HT-29 (cell line): ENCODE measurements at places on chromosomes 5 and 9.

- DNase-seq: no peak
Measured at GRCh38 chr5:116371935-116372334, 202.7 kb downstream of the SEMA6A start.

- DNase-seq: no peak
Measured at GRCh38 chr5:91373006-91373405, 10.1 kb downstream of the ARRDC3 start.

DNA sequence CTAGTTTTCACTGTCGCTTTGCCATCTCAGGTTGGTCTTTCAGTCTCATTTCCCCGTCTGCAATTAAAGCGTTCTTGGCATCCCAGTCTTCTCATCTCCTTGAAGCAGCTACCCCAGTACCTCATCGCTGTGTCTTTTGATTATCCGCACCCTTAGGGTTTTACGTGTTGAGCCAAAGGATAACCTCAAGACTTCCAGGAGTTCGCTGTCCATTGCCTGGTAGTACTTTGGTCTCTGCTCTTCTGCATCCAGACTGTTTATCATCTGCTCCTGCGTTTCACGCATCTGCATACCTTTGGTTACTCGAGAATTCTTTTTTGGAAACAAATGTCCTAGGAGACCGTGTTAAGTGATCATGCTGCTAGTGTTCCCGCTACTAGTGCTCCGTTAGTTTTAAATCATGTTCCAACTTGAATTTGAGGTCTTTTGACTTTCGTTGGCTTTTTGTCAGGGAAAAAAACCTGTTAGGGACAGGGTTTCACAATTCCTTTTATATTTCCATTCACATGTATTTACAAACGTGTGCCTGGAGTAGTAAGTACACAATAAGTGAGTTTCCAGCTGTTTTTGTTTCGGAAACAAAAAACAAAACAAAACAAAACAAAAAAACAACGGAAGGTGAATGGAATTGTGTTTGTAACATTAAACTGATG, 888 bp downstream of the RABGAP1 start:
- peak; percentile 61 for DNase-seq

GRCh38 chr5:14444161-14444560, 137.4 kb upstream of the OTULINL start:
- DNase-seq: no peak

GRCh38 chr9:34291023-34291422, 38.0 kb downstream of the KIF24 start:
- no peak for DNase-seq

DNA sequence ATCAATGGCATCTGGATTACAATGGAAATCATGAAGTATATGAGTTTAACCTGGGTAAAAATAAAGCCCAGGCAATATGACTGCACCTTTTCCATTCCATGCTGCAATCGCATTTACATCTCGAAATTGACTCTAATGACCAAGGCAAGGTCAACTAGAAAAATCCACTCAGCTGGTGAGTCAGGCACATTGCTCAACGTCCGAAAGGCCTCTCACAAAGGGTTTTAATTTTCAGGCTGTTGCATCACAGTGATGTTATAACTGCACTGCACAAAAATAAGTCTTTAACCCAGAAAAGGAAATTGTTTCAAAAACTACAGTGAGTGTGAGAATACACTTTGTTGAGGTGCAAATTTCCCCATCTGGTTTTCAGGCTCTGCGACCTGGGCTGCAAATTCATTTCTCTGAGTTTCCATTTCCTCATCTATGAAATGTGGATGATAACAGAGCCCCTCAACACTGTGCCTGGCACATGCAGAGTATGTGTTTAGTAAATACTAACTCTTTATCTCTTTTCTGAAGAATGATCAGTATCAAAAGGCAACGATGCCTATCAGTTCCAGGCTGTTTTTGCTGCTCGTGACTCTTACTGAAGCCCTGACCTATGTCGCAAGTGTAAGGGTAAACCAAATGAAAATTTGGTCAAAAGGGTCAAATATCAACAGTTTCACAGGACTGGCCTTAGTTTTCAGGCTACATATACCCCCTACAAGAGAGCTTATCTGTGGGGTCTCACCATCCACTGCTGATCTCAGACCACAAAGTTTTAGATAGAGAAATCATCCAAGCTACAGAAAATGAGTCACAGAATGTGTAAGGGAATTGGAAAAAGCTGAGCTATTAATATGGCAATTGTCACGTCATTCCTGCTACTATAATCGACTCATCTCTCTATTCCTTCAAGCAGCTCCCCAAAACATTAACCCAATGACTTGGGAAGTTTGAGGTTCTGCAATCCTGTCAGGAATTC, 4.1 kb downstream of the NFIL3 start:
- peak; percentile 48 for DNase-seq

DNA sequence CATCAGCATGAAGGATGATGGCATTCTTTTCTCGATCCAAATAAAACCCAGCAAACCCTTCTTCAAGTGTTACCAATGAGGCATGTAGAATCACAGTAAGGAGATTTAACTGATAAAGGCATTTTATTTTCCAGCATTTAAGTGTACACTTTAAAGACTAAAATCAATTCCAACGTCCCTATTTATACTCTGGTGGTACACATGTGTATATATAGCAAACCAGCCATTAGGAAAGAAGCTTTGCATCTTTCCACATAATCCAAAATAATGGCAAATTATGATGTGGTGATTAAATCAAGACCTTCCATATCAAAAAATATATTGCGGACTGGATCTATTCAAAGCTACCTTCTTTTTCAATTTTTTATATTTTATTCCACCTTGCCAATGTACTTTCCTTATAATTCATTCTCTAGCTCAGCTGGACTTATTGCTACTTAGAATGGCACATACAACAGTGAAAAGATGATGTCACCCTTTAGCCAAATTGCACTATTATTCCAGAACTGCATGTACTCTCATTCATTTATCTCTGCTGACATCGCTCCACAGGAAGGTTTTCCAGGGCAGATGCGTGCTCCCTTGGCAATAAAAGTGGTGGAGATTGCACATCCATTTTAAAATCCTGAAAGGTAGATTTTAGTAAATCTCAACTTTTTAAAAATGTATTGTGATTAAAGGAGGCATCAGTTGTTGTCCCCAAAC, 63.3 kb upstream of the SLC30A5 start:
- no peak for DNase-seq

- no peak for DNase-seq
Measured at GRCh38 chr9:70601000-70601951, 186.8 kb upstream of the KLF9 start.

GRCh38 chr9:78909566-78909965, 612.6 kb downstream of the PSAT1 start:
- no peak for DNase-seq

- peak; percentile 51 for DNase-seq
Measured at GRCh38 chr5:68682400-68683160, 411.2 kb upstream of the SLC30A5 start.

- DNase-seq: no peak
Measured at GRCh38 chr9:134837529-134837928, 43.1 kb upstream of the FCN2 start.

GRCh38 chr5:126511961-126512360, 83.1 kb downstream of the ALDH7A1 start:
- DNase-seq: no peak

DNA sequence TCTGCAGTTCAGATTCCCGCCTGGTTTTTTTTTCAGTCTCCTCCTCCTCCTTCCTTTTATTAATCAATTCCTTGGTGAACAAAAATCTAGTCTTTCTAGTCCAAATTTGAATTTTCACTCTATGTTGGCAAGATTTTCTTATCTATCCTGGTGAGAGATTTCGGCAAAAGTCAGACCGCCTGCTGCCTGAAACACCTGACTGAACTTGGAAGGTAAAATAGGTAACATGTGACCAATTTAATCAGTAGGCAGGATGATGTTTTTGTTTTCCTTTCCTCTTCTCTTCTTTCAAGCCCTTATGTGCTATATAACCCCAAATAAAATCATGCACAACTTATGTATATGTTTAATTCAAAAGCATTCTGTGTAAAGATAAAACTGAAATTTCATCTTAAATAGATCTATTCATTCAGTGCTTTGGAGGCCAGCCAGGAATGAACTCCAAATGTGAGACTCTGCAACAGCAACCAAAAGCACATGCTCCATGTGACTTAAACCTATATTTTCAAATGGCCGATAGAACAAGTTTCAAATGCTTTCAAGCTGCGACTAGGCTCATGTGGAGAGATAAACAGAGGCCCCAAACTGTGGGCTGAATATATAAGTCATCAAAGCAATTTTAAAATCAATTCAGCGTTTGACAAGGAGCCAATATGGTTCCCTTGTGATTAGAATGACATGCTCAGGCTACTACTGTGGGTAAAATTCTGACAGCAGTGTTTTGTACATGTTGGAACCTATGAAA, 100.4 kb upstream of the SEMA6A start:
- no peak for DNase-seq

- peak; percentile 73 for DNase-seq
Measured at GRCh38 chr5:58188262-58188651, 271.6 kb downstream of the PLK2 start.

DNA sequence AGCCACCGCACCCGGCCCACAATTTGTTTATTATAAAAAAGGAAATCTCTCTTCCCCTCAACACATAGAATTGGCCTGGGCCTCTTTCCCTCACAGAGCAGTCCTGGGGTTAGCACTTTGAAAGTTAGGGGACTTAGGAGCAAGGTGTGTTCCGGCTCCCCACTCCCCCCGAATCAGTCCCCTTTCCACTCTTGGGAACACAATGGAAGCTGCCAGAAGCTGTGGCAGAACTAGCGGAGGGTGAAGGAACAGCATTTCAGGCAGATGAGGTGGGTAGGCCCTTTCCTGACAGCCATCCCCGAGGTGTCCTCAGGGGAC, 16.4 kb upstream of the C5orf47 start:
- no peak for DNase-seq

- no peak for DNase-seq
Measured at GRCh38 chr5:98663521-98663920, 109.9 kb upstream of the RGMB start.

GRCh38 chr5:90446961-90447360, 27.6 kb downstream of the MBLAC2 start:
- DNase-seq: no peak

GRCh38 chr9:94065535-94065961, 18.7 kb upstream of the PTPDC1 start:
- peak; percentile 87 for DNase-seq
